ENCODE measurements at places on chromosomes 11 and 22. TPM values are rescaled to one million over a fixed set of nuclear protein-coding genes. Genes with fewer than 3 reads are reported as not detected.

The WNT11 gene
- not detected for total RNA-seq

The NRXN2 gene
- 0.51 TPM for total RNA-seq

DNA sequence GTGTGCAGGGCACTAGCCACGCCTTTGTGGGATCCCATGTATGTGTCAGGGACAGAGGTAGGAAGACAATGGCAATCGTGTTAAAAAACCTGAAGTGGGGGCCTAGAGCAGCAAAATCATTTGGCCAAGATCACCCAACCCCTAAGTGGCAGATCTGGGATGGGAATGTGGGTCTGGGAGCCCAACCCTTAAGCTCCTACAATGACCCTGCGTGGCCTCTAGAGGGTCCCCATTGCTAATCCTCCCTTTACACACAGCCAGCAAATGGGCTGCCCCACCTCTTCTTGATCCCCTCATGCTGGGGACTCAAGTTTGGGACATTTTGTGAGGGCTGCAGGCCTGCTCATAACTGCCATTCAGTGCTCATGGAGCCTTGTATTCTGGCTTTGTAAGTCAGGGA is 73.2 kb upstream of the SUSD2 start:
- DNase-seq = no peak

DNA sequence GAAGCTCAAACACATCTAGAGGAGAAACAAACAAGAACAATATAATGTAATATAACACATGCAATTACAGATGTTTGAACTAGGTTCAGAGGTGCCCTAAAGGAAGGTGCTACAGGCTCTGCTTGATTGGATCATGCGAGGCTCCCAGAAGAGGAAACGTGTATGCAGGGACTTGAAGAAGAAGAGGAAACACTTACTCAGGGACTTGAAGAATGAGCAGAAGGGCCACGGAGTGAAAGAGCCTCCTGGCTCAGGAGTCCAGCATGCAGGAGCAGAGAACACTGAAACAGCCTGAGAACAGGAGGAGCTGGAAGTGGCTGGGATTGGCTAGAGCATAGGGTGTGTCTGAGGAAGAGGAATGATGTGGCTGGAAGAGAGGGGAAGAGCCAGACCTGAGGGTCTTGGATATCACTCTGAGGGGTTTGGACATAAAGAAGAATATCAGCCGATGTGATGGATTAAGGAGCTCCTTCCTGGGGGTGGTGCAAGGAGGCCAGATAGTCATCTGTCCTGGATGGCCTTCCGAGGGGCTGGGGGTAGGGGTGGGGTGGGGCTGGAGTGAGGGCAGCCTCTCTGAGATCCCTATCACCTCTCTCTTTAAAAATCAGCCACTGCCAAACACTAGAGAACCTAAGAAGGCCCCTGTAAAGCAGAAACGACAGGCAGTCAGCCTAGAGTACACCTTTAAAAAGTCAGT is 16.8 kb downstream of the FZD4 start:
- DNase-seq = no peak

DNA sequence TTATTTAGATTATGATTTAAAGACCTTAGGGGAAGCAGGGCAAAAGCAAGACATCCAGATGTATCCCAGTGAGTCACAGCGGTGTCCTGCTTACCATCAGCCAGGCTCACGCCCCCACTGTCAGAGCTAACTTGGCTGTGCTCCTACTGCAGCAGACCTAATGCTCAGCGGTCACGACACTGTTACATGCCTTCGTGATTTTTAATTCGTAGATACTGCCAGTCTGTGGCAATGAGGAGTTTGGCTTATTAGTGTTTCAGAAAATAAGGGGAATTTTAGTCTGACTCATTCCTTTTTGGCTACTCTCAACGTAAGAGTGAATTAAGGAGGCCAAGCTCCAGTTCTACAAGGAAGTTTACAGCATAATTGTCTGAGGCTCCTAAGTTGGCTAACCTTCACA is 22.7 kb downstream of the EFCAB6 start:
- peak; percentile 99 for DNase-seq

The JAML gene
- not detected for total RNA-seq

All from GM23248 (cell line).